ENCODE measurements at places on chromosomes 13 and 19. TPM values are rescaled to one million over a fixed set of nuclear protein-coding genes. Genes with fewer than 3 reads are reported as not detected.
A peak's percentile ranks its signal among the peaks of the same experiment; 100 is the strongest.

DNA sequence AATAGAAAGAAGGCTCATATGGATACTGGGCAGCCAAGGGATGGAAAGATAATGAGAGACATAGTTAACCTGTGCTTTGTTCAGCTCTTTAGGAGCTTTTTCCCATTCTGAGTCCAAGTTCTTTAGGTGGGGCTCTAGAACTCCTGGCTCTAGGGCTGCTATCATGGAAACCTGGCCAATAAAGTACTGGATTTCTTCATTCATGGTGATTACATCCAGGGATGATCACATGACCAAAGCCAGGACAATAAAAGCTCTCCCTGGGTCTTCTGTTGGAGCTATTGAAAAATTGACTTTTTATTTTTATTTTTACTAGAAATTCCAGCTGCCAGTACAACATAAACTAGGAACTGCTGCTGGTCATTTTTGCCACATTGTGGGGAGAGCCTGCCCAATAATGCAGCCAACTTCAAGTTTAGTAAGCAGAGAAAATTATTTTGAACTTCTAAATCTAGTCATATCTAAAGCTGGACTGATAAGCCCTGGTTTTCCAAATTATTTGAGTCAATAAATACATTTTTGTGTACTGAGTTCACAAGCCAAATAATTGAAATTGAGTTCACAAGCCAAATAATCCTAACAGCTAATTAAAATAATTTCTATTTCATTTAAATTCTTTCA lies 224.9 kb upstream of the STARD13 start:
- H3K27ac ChIP-seq: no peak overlapping the region
- no peak overlapping the region for H3K4me3 ChIP-seq
- DNase-seq: no peak

DNA sequence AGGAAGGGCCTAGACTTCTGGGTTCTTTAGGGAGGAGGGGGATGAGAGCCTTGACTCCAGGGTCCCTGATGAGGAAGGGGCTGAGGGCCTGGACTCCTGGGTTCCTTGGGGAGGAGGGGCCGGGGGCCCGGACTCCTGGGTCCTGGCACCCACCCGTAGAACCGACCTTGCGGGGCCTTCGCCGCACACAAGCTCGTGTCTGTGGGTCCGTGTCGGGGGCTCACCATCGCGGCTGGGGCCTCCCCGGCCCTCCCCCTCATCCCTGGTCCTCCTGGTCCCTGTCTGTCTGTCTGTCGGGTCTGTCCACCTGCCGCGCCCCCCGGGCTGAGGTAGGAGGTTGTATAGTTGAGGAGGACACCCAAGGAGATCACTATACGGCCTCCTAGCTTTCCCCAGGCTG lies 662 bp upstream of the SPACA6 start:
- no peak for DNase-seq
- no peak overlapping the region for H3K27ac ChIP-seq

Gene MAG
- not detected for total RNA-seq

Gene KLK14
- total RNA-seq: 0.22 TPM

- H3K36me3 ChIP-seq: peaks cover 4% of the 10 kb centered on the region
- DNase-seq: no peak
- H3K27me3 ChIP-seq: no peaks in the 10 kb centered on the region
Measured at GRCh38 chr13:100528820-100529219, 59.8 kb downstream of the GGACT start.

GRCh38 chr13:66210677-66211076 lies 1019.5 kb downstream of the PCDH9 start:
- H3K4me3 ChIP-seq: no peak overlapping the region
- DNase-seq: no peak
- H3K4me1 ChIP-seq: no peaks in the 10 kb centered on the region
- no peak overlapping the region for H3K27ac ChIP-seq
- H3K27me3 ChIP-seq: no peaks in the 10 kb centered on the region
- no peaks in the 10 kb centered on the region for H3K36me3 ChIP-seq

GRCh38 chr19:30222428-30222873 lies 149.7 kb upstream of the ZNF536 start:
- no peak overlapping the region for H3K4me3 ChIP-seq
- peaks cover 39% of the 10 kb centered on the region for H3K27me3 ChIP-seq
- H3K27ac ChIP-seq: no peak overlapping the region

- peaks cover 25% of the 10 kb centered on the region for H3K36me3 ChIP-seq
- H3K4me3 ChIP-seq: peak overlapping the region; percentile 39
- peak overlapping the region; percentile 86 for H3K27ac ChIP-seq
- peaks cover 54% of the 10 kb centered on the region for H3K4me1 ChIP-seq
- DNase-seq: peak; percentile 84
Measured at GRCh38 chr19:17125062-17125727, 49.6 kb downstream of the MYO9B start.

Gene PTGIR
- 0.87 TPM for total RNA-seq

DNA sequence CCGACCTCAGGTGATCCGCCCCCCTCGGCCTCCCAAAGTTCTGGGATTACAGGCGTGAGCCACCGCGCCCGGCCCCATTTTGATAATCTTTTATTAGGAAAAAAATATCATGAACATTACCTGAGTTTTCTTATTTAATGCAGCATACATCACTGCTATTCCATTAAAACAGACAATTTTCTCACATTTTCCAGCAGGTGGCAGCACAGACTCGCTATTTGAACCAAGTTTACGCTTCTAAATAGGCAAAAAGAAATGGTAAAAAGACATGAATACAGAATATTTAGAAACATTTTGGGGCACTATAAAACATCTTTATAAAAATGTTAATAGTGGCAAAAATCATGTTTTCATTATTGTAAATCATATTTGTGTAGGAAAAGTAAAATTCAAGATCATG lies 903.1 kb downstream of the SLITRK6 start:
- H3K4me1 ChIP-seq: no peaks in the 10 kb centered on the region
- no peaks in the 10 kb centered on the region for H3K36me3 ChIP-seq

- peaks cover 17% of the 10 kb centered on the region for H3K36me3 ChIP-seq
- H3K27me3 ChIP-seq: no peaks in the 10 kb centered on the region
- H3K4me3 ChIP-seq: no peak overlapping the region
- H3K4me1 ChIP-seq: peaks cover 37% of the 10 kb centered on the region
- DNase-seq: no peak
Measured at GRCh38 chr13:97234236-97234635, 12.1 kb downstream of the MBNL2 start.

GRCh38 chr19:30006207-30006606 lies 64.2 kb downstream of the URI1 start:
- no peak overlapping the region for H3K27ac ChIP-seq
- DNase-seq: no peak
- peaks cover 36% of the 10 kb centered on the region for H3K36me3 ChIP-seq
- peaks cover 4% of the 10 kb centered on the region for H3K4me1 ChIP-seq

- H3K27me3 ChIP-seq: no peaks in the 10 kb centered on the region
- no peaks in the 10 kb centered on the region for H3K4me1 ChIP-seq
- H3K27ac ChIP-seq: no peak overlapping the region
- no peaks in the 10 kb centered on the region for H3K36me3 ChIP-seq
- H3K4me3 ChIP-seq: no peak overlapping the region
Measured at GRCh38 chr13:26663791-26664190, 96.8 kb downstream of the GPR12 start.

- no peak overlapping the region for H3K4me3 ChIP-seq
- H3K27me3 ChIP-seq: no peaks in the 10 kb centered on the region
Measured at GRCh38 chr13:105353654-105354053, 1181.8 kb downstream of the EFNB2 start.

DNA sequence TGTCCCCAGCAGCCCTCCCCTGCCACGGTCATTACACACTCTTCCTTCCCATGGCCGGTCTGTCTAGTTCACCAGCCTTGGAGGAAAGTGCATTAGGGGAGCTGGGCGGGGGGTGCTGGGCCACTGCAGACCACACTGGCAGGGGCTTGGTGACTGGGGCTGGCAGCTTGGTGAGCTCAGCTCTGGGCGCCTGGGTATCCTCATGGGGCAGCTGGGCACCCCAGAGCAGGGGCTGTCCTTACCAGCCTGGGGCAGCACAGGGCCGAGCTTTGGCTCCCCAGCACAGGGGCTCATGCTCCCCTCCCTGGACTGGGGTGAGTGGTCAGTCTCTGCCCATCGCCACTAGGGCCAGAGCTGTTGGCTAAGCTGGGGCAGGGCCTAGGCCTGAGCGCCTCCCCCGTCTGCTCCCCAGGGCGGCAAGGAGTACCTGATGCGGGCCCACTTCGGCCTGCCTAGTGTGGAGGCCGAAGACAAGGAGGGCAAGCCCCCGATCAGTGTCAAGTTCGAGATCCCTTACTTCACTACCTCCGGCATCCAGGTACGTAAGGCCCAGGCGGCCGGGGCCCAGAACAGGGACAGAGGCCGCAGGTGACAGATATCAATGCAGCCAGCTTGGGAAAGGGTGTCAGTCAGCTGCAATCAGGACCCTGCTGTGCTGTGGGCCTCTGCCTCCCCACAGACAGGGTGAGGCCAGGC lies 35.5 kb downstream of the AP1M1 start:
- DNase-seq: no peak
- H3K27me3 ChIP-seq: no peaks in the 10 kb centered on the region
- H3K27ac ChIP-seq: no peak overlapping the region
- H3K4me1 ChIP-seq: peaks cover 5% of the 10 kb centered on the region
- H3K4me3 ChIP-seq: no peak overlapping the region
- peaks cover 61% of the 10 kb centered on the region for H3K36me3 ChIP-seq

Gene ONECUT3
- not detected for total RNA-seq

DNA sequence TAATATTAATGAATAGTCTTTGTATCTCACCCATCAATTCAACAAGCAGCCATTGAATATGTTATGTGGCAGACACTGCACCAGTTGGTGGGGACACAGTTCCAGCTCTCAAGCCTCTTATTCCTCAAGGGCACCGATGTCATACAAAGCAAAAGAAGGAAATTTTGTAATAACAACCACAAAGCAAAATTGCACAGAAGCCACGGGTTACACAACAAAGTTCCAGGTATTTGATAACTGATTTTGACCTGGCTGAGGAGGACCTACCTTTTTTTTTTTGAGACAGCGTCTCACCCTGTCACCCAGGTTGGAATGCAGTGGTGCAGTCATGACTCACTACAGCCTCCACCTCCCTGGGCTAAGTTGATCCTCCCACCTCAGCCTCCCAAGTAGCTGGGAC lies 266.7 kb downstream of the FOXO1 start:
- no peaks in the 10 kb centered on the region for H3K27me3 ChIP-seq
- peaks cover 8% of the 10 kb centered on the region for H3K4me1 ChIP-seq
- H3K27ac ChIP-seq: no peak overlapping the region
- DNase-seq: no peak
- no peak overlapping the region for H3K4me3 ChIP-seq

Gene CALR3
- total RNA-seq: not detected

Gene AZU1
- total RNA-seq: 0.49 TPM

Measured in CD4-positive, alpha-beta T cell (primary cell).